Cortex of kidney (tissue), 1 donor: ENCODE measurements at places on chromosomes 12 and 14.

DNA sequence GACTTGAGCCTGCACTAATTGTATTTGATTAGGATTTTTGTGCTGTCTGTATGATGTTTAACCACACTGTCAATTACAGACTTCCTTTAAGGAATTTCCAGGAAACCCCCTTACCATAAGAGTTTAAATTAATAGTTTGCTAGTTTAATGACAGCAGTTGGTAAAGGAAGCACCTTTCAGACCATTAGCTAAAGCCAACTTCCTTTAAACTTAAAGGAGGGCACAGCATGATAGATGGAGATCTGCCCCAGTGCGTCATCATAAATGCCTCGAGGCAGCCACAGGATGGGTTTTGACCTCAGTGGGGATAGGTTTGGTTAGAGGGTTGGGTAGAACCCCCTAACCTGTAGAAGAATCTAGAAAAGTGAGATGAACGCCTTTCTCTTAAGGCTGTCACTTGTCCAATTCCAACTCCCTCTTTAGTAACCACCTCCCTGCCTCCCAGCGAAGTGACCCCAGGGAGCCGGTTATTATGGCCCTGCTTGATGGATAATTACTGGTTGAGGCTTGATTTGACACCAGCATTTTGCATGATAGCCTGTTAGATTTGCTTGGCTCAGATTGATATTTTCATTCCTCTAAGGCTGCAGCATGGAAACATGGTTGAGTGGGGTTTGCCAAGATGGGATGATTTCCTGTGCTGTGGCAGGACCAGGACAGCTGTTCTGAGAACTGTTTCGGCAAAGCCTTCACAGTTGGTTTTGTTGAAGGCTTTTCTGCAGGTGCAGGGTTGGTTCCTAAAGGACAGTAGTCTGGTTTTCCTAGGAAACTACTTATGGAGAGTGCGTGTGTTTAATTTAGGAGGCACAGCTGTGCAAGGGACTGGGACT lies 62.7 kb downstream of the CHST11 start:
- DNase-seq: no peak

GRCh38 chr12:1533602-1534304 lies 60.6 kb downstream of the FBXL14 start:
- DNase-seq: no peak

GRCh38 chr12:131137836-131138637 lies 184.3 kb downstream of the ADGRD1 start:
- no peak for DNase-seq

- no peak for DNase-seq
Measured at GRCh38 chr14:54725998-54726397, 159.1 kb downstream of the SAMD4A start.

- no peak for DNase-seq
Measured at GRCh38 chr14:95047754-95048153, 109.6 kb downstream of the DICER1 start.

DNA sequence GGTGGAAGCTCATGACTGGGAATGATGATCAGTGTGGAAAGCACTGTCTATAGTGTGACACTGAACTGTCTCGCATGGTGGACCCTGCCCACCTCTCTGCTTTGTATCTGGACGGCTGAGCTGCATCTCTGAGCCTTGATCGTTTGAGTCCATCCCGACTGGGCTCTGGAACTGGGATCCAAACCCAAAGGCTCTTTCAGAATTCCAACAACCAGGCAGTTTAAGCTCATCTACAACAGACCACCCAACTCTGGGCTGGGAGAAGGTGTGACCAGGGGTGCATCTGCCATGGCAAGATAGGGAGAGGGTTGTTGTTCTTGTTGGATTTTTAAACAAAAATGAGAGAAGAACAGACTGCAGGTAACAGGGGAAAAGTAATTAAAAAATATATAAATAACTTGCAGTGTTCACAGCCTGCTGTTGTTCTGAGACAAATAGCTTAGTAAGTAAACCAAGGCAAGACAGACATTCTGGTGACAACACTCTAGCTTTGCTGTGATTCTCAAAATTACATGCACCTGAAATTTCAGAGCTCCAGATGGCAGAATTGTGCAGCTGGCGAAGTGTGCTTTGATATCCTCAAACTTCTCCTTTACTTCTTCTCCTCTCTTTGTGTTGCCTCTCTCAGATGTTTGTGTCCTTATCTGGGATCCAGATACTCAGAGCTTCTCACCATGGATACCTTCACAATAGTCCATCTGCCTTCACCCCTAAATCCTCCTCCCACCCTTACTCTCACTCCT lies 209.6 kb downstream of the EMP1 start:
- DNase-seq: no peak

GRCh38 chr14:94600148-94600545 lies 12.0 kb upstream of the SERPINA3 start:
- DNase-seq: no peak

DNA sequence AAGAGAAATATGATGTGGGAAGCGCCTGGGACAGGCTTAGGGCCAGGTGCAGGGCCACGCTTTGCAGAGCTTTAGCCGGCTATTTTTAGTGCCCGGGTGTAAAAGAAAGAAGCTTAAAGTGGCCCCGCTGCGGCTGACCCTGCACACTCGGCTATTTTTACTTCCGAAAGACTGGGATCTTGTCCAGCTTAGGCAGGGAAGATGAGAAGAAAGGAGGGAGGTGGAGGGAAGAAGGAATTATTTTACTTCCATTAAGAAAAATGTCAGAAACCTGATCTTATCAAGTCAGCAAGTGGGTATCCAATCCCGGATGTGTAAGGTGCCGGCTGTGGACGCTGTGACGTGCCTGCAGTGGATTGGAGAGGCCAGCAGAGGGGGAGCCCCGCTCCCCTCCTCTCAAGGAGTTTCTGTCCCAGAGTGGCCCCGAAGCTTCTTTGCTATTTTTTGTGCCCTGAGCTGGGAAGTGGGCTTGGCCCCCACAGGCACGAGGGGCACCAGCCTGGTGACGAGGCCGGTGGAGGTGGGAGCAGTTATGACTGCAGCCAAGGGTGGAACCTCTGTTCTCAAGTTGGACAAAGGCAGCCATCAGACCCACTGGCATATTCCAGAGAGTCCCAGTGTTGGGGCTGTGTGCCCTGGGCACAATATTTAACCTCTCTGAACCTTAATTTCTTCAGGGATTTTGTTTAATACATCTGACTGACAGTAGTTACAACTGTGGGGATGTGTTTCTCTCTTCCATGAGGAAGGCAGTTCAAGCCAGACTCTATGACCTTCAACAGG lies 97.7 kb downstream of the ESRRB start:
- no peak for DNase-seq

- no peak for DNase-seq
Measured at GRCh38 chr14:94680862-94681288, 68.7 kb downstream of the SERPINA3 start.

- no peak for DNase-seq
Measured at GRCh38 chr12:50937653-50938052, 14.7 kb upstream of the HIGD1C start.

GRCh38 chr12:48556631-48557030 lies 13.2 kb downstream of the LALBA start:
- DNase-seq: no peak

DNA sequence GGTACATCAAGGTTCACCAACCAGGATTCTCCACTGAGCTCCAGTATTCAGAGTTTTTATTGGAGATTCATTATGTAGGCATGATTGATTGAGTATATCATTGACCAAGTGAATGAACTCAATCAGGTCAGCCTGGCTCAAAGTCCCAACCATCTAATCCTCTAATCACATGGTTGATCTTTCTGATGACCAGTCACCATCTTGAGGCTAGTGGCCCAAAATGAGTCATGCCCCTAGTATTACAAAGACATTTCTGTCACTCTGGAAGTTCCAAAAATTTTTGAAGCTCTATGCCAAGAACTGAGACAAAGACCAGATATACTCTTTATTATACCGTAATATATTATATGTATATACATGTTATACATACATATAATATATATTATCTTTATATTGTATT lies 75.9 kb upstream of the ATF7IP start:
- no peak for DNase-seq

- no peak for DNase-seq
Measured at GRCh38 chr12:111287125-111287900, 81.6 kb downstream of the PHETA1 start.

DNA sequence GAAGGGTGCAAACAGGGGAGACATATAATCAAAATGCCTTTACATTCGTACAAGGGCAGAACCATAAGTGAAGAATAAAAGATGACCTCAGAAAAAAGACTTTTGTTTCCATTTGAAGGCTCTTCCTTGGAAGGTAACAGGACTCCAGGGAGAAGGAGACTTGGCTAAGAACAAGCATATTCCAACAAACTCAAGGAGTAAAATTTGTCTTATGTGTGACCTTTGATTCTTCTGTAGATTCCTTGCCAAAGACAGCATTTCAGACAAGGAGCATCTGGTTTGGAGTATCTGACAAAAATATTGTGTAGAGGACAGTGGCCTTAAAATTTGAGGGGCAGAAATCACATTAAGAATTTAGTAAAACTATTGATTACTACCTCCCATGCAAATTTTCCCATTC lies 991.9 kb downstream of the FLRT2 start:
- no peak for DNase-seq

GRCh38 chr12:52316290-52316689 lies 4.9 kb downstream of the KRT83 start:
- no peak for DNase-seq

GRCh38 chr14:55914771-55915170 lies 203.4 kb upstream of the PELI2 start:
- no peak for DNase-seq

DNA sequence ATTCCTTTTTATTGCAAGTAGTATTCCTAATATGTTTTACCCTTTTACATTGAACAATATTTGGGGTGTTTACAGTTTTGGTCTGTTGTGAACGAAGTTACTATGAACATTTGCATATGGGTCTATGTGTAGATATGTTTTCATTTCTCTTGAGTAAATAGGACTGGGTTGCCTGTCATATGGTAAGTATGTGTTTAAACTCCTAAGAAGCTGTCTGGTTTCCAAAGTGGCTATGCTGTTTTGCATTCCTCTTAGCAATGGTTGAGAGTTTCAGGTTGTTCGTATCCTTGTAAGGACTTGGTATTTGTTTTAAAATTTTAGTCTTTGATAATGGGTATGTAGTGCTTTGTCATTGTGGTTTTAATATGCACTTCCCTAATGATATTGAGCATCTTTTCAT lies 6.3 kb downstream of the METAP2 start:
- DNase-seq: no peak

DNA sequence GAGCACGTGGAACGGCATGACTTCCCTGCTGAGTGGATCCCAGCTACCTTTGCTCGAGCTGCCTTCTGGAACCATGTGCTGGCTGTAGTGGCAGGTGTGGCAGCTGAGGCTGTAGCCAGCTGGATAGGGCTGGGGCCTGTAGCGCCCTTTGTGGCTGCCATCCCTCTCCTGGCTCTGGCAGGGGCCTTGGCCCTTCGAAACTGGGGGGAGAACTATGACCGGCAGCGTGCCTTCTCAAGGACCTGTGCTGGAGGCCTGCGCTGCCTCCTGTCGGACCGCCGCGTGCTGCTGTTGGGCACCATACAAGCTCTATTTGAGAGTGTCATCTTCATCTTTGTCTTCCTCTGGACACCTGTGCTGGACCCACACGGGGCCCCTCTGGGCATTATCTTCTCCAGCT lies 14.8 kb upstream of the ESPL1 start:
- DNase-seq: no peak

DNA sequence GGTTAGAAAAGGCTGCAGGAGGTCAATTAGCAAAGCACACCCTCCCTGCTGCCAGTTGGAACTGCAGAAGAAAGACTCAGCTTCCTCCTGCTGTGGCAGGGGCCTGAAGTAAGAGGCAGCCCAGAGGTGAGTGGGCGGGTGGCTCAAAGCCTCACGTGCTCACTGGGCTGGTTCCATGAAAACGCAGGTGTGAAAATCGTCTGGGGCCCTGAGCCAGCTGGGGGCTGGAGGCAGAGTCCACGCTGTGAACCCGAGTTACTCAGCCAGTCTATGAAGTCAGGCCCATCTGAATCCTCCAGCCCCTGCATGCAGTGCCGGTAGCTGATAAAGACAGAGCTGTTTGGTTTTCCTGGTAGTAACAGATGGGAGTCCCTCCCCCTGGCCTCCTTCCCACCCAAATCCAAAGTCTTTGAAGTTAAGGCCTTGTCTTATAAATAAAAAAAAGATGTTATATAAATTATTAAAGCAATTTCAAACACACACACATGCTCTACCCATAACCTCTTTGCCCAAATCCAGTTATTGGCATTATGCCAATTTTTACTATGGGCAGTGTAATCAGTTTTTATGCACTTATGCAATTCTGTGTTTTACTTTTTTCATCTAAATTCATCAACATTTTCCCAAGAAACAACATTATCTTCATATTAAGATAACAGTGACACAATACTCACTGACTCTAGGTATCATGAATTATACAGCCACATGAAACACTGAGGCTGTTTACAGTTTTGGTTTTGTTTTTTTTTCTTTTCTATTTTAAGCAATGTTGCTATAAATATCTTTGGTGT lies 57.9 kb upstream of the PNMA1 start:
- no peak for DNase-seq

DNA sequence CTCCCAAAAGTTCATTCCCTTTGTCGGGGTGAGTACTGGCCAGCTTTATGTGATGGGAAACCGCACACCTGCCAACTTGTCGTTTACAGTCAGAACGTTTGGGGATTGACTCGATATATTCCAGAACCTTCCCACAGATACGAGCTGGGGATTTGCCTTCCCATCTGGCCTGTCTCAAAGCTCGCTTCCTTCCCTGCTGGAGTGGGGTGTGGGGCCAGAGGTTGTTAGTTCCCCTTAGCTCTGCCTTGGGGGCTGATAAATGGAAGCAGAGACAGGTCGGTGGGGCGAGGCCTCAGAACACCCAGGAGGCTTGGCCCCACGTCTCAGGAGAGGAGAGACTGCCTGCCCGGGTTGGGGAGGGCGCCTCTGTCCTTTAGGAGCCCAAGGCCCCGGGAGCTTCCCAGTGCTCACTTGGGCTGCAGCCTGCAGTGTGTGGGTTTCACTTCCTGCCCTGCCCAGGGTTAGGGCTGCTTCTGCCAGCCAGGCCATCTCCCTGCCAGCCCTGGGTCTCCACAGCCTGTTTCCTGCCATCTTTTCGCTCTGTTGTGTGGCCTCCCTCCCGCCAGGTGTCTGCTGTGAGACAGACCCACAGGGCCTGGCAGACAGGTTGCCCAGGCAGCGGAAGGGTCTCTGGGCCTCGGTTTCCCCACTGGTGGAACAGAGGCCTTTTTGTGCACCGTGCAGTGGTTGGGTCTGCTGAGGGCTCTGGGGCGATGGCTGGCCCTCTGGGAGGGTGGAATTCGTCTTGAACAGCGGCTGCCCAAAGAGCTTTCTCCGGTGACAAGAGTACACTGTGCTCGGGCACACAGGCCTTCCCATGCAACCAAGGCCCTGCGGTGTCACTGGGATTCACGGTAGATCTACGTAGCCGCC lies 8.1 kb upstream of the TEX22 start:
- no peak for DNase-seq

DNA sequence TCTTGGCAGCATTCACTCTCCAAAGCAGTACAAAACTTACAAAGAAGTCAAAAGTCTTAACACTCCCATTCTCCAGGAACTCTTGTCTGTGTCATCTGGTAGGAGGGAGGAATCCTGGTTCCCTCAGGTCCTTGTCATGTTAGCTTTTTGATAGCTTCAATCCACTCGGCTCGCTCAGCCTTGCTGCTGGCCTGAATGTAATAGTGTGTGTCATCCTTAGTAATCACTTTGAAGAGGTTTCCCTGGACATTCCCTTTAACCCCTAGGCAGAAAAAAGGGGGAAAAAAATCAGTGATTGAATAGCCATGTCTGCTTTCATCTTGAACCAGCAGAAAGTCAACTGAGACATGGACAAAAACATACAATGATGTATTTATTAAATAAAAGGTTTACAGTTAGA lies 24.8 kb downstream of the PLEK2 start:
- DNase-seq: no peak

- no peak for DNase-seq
Measured at GRCh38 chr12:21677622-21678277, 20.1 kb upstream of the LDHB start.
